GM12878 (cell line): ENCODE measurements at places on chromosomes 7 and 10. TPM values are rescaled to one million over a fixed set of nuclear protein-coding genes. Genes with fewer than 3 reads are reported as not detected.

DNA sequence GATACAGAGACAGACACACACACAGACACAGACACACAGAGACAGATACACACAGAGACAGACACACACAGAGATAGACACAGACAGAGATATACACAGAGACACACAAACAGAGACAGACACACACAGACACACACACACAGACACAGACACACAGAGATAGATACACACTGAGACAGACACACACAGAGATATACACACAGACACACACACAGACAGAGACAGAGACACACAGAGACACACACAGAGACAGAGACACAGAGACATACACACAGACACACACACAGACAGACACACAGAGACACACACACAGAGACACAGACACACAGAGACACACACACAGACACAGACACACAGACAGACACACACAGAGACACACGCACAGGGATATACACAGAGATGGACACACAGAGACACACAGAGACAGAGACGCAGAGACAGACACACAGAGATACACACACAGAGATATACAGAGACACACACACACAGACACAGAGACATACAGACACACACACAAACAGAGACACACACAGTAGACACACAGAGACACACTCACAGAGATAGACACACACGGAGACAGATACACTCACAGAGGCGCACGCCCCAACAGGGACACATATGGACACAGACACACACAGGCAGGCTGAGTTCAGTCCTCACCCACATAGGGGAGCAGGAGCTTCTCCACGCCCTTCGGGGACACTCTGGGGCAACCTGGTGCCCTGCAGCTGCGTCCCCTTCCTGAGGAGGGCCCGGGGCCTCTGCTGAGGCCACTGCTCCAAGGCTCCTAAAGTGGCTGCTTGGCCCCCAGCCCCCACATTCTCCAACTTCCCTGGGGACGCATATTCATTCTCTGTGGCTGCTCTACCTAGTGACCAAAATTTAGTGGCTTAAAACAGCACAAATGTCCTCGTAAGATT, 10.3 kb upstream of the PPP2R2D start:
- DNase-seq = no peak

DNA sequence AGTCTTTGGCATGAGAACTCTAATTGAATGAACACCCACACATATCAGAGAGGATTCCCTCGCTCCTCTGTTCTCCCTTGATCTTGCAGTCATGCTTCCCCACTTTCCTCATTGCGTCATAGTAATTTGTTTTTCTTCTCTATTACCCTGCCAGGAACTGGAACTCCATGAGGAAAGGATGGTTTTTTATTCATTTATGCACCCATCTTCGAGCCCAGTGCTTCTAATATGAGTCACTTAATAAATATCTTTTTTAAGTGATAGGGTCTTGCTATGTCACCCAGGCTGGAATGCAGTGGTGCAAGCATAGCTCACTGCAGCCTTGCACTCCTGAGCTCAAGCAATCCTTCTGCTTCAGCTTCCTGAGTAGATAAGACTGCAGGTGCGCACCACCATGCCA, 83.5 kb downstream of the OTUD1 start:
- no peak for DNase-seq

DNA sequence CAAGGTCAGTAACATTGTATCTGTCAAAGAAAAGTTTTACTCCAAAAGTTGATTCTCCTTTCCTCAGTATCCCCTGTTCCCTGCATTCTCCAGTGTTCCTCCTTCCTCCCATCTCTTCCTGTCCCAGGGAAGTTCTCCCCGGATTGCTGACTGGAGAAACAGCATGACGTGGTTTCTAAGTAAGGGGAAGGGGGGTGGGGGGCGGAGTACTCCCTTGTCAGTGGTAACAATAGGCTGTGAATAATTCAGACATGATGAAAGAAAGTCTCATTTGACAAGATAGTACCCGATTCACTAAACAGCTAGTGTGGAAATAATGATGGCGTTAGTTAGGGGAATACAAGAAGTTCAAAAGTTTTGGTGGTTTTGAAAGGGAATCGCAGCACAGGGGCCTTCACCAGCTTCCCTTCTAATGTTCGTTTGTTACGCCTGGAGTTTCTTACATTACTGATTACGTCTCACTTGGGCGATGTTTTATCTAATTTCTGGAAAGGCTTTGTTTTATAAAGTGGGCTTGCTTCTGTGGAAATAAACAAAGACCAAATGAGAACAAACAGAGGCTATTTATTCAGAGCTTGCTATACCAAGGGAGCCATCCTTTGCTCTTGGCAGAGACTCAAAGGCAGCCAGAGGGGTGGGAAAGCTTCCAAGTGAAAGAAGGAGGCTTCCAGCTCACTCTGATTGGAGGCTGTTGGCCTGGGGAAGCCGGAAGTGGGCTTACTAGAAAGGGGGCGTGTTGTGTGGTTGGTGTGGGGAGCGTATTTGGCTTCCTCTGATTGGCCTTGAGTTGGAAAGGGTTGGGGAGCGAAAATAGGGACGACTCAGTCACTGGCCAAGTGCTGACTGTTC, 453.7 kb downstream of the SDK1 start:
- no peak for DNase-seq

GRCh38 chr7:35593899-35594298, 101.0 kb downstream of the HERPUD2 start:
- no peak for DNase-seq

DNA sequence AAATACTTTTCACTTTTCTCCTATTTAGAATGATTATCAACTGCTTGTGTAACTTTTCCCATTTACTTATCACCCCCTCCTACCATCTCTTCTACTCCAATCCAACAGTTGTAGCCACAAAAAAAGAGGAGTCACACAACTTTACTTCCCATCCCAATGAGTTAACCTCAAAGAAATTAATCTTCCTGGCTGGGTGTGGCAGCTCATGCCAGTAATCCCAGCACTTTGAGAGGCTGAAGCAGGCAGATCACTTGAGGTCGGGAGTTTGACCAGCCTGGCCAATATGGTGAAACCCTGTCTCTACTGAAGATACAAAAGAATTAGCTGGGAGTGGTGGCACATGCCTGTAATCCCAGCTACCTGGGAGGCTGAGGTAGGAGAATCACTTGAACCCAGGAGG, 19.9 kb downstream of the SYPL1 start:
- DNase-seq = no peak

- no peak for DNase-seq
Observed at GRCh38 chr10:7302930-7303557, 107.8 kb downstream of the SFMBT2 start.

DNA sequence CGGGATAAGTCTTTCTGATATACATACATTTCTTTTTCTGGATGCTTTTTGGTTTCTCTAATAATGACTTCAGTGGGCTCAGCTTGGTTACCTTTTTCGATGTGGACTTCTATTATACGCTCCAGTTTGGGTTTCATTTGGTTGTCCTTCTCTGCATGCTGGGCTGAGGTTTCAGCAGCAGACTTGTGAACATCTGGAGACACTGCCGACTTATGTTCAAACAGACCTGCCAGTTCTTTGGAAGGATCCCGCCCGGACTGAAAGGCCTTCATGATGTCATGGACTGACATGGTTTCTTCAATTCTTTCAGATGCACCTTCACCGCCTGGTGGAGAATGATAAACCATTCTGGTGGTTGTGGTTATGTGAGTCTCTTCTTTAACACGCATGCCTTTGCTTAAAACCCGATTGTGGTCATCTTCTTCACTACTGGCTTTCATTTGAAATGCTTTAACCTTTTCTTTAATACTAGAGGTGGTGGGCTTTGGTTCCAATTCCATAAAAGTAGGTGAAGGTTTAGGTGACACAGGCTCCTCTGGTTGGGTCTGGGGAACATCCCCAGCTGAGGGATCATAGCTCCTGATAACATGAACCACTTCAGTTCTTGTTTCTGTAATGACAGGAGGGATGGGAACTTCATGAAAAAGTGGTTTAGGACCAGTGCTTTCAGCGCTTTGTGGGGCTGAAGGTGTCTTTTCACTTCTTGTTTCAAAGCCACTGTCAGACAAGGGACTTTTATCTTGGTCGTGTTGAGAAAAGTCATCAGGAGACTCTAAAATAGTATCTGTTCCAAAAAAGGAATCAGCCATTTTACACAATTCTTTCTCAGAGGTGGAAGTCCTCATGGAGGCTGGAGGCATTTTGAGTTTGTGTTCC, 167.7 kb upstream of the CCDC6 start:
- peak; percentile 76 for DNase-seq

DNA sequence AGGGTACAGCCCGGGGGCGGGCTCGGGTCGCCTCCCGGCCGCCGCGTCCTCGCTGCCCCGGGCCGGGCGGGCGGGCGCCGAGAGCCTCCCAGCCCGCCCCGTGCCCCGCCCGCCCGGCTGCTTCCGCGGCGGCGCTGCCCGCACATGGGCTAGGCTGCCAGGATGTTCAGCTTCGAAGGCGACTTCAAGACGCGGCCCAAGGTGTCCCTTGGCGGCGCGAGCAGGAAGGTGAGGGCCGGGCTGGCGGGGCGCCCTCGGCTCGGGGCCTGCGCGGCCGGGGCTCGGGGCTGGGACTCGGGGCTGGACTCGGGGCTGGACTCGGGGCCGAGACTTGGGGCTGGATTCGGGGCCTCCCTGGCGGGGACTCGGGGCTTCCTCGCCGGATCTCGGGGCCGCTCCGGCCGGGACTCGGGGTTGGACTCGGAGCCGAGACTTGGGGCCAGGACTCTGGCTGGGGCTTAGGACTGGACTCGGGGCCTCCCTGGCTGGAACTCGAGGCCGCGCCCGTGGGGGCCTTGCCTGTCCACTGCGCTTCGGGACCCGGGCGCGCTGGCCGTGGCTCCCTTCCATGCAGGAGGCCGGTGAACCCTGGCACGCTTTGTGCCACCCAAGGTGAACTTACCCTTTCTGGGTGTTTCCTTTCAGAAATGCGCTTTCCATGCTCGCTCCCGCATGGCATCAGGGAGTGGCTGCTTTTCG, 534 bp downstream of the UBE3C start:
- DNase-seq = no peak

DNA sequence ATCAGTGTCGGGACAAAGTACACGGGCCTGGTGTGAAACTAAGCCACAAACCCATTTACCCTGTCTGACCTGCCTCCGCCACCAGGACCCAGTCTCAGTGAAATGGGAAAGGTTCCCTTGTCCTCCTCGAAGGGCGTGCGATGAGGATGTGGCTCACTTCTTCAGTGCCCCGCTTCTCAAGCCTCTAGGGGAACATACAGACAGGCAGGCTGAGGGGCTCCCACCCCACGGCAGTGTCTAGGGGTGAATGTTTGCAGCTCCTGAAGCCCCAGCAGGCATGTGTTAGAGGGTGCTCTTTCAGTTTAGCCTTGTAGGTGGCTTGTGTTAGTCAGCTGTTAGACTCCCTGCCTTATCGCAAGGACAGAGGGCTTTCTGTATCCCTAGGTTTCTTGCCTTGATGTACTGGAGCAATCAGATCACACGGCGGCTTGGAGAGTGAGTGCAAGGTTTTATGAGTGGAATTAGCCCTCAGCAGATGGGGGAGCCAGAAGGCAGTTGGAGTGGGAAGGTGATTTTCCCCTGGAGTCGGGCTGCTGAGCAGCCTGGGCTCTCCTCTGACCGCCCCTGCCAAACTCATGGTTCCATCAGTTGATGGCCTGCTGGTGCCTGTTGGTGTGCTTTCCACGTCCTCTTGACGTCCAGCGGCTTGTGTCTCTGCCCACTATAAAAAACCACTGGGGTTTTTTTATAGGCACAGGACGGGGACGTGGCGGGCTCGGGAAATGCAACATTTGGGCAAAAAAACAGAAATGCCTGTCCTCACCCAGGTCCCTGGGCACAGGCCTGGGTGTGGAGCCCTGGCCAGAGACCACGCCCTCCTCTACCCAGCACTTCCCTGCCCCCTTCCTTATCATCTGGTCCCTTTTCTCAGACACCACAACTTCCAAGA, 759 bp downstream of the NUDT1 start:
- no peak for DNase-seq

- peak; percentile 63 for DNase-seq
Observed at GRCh38 chr10:2948127-2948854, 119.1 kb upstream of the PFKP start.

Gene DLX5
- not detected in 2 replicates for total RNA-seq

Gene ADCYAP1R1
- total RNA-seq = not detected in 2 replicates

Gene PAX4
- not detected in 2 replicates for total RNA-seq

Gene PIP
- not detected in 2 replicates for total RNA-seq
